ENCODE measurements at places on chromosomes 1 and 21.

- no peak for DNase-seq
Observed at GRCh38 chr1:235941876-235942624, 75.3 kb upstream of the LYST start.

GRCh38 chr1:31900790-31901189 lies 37.4 kb downstream of the PTP4A2 start:
- no peak for DNase-seq

DNA sequence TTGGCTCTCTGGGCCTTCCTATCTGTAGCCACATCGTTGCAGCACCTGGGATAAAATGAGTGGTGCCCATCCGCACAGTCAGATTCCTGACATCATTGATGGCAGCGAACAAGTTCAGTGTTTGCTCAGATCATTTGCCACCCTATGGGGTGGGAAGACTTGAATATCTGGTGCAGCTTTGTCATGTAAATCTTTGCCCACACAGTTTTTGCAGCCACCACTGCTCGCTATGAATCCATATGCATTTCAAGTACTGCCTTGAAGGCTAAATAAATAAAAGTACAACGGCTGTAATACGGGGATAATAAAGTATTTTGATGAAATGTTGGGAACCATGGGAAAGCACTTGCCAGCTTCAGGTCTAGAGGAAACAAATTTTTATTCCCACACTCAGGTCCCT lies 56.3 kb upstream of the COA6 start:
- DNase-seq: no peak

DNA sequence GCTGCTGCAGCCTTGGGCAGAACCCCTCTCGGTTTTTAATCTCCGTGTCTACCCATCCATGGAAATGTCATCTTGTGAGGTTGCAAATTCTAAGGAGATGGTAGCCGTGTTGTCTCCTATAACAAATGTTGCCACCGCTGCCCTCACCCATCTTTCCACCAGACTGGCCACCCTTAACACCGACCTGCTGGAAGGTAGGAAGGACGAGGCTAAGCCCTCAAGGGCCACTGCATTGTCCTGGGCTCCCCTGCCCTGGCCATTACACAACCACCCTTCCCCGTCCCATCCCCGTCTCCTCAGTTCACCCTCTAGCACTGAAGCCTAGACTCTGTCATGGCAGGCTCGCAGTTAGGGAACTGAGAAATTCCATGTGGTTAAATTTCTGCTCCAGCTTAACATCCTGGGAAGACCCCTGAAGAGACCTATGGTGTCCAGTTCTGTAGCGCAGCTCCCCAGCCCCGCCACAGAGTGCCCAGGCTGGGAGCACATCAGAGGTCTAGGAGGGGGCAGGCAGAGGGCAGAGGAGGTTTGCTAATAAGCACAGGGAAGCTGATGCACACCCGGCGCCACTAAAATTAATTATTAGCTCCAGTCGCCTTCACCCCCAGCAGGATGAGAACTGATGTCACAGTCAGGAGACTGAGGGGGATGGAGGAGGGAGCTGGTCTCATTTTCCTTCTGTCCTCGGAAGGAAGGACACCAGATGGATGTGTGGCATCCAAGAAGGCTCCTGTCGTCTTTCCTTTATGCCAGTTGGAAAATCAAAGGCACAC lies 38.3 kb downstream of the STUM start:
- no peak for DNase-seq

DNA sequence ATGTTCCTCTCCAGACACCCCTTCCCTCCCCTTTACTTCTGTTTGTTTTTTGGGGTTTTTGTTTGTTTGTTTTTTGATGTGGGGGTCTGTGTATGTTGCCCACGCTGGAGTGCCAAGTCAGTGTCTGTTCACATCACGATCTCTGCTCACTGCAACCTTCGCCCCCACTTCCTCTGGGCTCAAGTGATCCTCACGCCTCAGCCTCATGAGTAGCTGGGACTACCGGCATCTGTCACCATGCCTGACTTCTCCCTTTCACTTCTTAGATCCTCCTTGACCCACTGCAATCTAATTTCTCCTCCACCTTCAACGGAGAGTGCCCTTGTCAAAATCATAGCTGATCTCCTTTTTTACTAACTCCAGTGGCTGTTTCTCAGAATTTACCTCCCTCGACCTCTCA lies 100.7 kb upstream of the KIF26B start:
- DNase-seq: no peak

- DNase-seq: no peak
Observed at GRCh38 chr1:107138166-107138565, 2.7 kb upstream of the NTNG1 start.

GRCh38 chr1:116856312-116856711 lies 53.4 kb upstream of the PTGFRN start:
- no peak for DNase-seq

GRCh38 chr1:31904339-31905092 lies 33.7 kb downstream of the PTP4A2 start:
- DNase-seq: no peak

GRCh38 chr1:59689730-59690129 lies 125.0 kb upstream of the HOOK1 start:
- DNase-seq: no peak

DNA sequence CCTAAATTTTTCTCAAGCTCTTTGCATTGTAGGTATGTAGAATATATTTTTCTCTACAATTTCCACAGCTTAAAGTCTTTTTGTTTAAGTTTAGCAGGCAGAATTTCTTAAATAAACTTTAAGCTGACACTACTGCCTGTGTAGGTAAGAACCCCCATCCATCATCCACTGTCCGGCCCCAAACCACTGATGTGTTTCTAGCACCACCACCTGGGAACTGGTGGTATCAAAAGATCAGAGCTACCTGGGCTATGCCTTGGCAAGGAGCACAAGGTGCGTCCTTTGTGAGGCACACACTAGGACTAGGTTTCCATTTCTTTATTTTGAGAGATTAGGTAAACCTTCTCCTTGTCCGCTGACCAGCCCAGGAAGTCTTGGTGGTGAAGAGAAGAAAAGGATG lies 10.5 kb upstream of the LELP1 start:
- DNase-seq: no peak

DNA sequence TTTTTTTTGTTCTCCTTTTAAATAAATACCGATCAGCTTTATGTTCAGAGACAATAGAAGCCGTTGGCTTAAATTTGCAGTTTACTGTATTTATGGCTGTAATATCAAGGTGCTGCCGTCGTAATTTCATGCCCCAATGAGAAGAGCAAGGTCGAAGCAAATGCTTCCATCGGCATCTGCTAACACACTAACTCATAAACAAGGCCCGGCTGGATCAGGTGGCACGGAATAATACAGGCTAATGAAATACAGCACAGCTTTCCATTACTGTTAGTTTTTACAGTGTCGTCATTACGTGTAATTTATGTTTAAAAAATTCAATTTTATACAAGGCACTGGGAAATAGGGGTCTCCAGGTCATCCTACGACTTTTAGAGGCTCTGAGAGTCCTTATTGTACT lies 119.0 kb downstream of the PEX14 start:
- DNase-seq: no peak

GRCh38 chr1:183676586-183677189 lies 23.6 kb upstream of the APOBEC4 start:
- no peak for DNase-seq

DNA sequence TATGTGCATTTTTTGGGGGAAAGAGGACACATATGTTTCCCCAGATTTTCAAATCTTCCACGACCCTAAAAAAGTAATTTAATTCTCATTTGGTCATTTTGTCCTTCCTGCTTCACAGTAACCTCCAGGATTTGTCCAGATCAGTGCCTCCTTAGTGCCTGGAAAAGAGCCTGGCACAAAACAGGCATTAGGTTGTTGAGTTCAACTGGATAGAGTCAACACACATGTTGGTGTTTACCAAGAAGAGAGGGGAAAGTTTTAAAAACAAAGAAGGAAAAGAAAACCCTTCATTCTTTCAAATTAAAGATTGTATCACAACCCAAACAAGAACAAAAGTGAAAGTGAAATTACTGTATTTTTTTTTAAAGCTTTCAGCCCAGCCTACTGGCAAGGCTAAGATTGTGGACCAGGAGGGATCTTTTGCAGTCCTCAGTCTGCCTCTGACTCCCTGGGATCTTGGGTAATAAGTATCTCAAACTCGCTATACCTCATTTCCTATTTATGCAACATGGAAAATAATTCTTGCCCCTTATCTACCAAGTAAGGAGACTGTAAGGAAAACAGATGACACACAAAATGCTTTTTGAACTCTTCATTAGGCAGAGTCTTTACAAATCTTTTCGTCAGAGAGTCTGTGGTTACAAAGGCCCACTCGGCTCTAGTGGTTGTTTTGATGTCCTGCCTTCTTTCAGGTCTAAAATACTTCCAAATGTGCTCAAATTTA lies 57.8 kb downstream of the ZNF281 start:
- no peak for DNase-seq

- DNase-seq: no peak
Observed at GRCh38 chr1:61626816-61627215, 98.1 kb downstream of the TM2D1 start.

DNA sequence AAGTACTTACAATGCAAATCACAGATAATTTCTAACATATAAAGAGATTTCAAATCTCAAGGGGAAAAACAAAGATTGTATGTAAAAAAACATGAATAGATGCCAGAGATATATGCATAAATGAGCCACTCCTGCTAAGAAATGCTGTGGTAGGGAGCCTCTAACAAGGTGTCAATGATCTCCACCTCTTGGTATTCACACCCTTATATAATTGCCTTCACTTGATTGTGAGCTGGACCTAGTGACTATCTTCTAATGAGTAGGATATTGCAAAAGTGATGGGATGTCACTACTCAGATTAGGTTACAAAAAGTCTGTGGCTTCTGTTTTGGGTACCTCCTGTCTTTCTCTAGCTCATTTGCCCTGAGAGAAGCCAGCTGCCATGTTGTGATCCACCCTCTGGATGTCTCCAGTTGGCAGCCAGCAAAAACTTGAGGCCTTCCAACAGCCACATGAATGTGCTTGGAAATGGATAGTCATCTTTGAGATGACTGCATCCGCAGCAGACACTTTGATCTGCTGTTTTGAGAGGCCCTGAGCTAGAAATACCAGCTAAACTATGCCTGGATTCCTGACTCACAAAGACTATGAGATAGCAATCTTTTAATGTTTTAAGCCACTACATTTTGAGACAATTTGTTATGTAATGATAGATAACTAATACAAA lies 196.1 kb upstream of the FGGY start:
- no peak for DNase-seq

DNA sequence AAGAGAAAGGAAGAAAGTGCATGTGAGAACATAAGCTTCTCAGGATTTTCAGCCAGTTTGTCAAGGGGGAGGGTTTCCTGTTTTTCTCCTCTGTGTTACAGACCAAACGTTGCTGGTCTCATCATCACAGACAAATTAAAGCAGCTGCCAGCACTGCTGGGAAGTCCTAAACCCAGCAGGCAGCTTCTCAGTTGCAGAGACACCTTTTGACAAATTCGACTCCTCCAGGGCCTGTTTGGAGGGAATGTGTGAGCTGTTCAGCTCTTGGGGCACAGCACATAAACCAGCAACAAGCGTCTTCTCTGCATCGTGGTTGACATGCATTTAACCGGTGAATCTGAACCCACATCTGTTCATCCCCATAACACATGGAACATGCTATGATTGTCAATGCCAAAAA lies 454.6 kb upstream of the RUNX1 start:
- DNase-seq: no peak

GRCh38 chr1:8083739-8084484 lies 57.8 kb upstream of the ERRFI1 start:
- DNase-seq: no peak

DNA sequence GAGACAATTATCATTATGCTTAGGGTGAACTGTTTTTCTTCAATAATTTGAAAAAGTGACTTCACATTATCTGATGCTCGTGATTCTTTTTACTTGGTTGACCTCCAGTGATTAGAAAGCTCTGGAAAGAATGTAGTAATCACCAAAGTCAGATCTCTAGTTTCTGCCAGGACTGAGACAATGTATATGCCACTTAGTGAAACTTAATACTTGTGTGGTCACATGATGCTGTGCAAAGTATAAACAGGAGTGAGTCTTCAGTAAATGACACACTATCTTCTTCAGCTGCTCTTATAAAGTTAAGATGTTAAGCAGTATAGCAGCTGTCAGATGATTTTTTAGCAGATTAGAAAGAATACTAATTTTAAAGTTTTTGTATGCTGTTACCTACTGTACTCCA lies 17.2 kb downstream of the VCAM1 start:
- DNase-seq: no peak

DNA sequence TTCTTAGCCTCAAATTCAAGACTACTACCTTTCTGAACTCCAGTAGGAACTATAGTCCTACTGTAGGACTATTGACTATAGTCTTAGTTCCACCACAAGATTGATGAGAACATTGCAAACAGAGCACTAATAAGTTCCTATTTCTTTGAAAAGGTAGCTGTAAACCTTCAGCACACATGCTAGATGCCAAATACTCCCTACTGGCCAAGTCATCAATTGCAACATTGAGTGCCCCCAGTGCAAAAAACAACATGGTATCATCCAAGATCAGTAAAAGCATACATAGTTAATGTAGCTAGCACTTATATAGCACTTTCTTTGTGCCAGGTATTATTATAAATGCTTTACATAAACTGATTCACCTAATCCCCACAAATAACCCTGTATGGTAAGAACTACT lies 99.8 kb downstream of the MRPL39 start:
- no peak for DNase-seq

DNA sequence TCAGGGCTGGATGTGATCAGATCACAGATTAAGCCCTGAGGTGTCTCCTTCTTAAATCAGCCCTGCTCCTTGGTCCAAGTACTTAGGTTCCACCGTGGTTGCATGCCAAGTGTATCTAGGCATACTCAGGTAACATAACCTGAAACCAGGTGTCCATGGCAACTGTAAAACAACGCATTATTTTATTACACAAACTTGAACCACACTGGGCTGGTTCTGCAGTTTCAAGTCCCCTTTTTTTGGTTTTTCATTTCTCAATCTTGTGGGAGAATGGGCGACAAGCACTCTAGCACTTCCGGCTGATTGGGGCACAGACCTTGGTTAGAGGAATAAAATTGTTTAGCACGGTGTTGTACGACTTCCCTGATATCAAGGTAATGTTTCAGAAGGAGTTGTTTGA lies 65.2 kb downstream of the GBP6 start:
- no peak for DNase-seq

DNA sequence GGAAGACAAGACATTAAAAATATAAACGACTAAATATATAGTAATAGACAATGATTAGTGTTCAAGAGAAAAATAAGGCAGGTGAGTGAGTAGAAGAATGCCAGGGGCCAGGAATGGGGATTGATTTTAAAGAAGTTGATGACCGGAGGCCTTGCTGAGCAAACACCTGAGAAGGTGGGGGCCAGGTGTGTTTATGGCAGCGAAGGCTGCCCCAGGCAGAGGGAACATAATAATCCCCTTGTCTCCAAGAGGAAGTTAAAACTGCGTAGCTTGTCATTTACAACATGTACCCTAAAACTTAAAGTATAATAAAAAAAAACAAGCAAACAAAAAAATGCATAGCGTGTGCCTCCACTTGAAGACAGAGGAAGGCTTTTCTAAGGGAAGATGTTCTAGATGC lies 220.3 kb downstream of the URB2 start:
- no peak for DNase-seq

Measured in T-helper 22 cell (primary cell).